GM03348 (cell line): ENCODE measurements at places on chromosomes 6 and 20.

DNA sequence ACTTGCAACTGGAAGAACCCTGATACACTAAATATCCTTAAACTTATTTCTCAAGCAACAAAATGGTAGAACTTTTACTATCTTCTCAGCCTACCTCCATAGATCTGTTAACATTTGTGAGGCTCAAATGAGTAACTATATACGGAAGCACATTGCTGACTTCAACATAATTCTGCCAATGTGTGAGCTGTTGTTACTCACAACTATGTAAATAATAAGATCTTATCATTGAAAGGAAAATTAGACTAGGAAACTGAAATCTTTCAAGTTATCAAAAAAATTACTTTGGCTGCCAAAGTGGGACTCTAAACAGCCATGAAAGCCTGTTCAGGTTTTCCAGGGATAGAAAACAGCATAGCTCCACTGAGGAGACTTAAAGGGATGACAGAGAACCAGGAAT, 40.2 kb upstream of the TASP1 start:
- no peak for DNase-seq

DNA sequence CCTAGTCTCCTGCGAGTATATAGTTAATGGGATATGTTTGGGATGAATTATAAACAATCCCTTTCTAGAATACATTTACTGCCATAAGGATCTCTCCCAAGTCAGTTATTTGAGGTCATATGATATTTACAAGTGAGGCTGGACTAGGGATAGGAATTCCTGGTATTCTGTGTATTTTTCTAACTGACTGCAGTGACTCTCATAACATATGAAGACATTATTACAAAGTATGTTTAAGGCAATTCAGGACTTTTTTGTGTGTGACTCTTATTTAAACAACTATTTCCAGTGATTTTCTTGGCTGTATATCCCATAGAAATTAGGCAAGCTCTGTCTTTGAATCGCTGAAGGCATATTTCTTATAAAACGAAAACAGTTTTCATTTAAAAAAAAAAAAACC, 18.4 kb upstream of the TNFAIP3 start:
- DNase-seq: peak; percentile 13

DNA sequence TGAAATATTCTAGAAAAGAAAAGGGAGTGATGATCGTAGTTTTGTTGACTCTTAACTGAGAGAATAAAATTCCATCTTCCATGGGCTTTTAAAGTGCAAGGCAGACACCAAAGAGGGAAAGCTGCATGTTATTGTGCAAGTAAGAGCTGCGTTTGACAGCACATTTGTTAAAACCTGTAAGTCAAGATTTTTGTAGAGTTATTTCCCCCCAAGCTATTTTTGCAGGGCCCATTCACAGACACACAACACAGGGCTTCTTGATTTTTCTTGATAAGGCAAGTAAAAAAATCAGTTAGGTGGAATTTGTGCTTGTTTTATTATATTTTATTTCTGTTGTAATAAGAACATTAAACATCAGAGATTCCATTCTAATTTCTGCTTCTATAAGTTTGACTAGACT, 13.8 kb downstream of the CFAP206 start:
- no peak for DNase-seq

GRCh38 chr6:109062767-109063352, 31.8 kb downstream of the SESN1 start:
- no peak for DNase-seq

DNA sequence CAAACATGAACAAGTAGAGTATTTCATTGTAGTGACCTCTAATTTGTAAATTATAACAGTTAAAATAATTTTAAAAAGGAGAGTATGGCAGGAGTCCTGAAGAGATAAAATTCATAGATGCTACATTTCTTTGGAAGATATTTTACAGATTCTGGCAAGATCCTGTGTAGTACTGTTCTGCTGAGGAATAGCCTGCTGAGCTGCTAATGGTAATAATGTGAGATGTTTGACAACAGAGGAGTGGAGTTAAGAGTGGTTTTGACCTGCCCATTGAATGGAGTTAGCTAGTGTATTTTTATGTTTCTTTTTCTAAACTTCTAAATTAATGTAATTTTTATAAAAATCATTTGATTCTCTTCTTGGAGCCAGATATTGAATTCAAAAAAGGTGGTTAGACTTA, 11.8 kb downstream of the CLVS2 start:
- no peak for DNase-seq

- DNase-seq: no peak
Measured at GRCh38 chr20:31811796-31812728, 7.1 kb upstream of the MYLK2 start.

GRCh38 chr20:17430125-17430950, 100.8 kb downstream of the BFSP1 start:
- no peak for DNase-seq

DNA sequence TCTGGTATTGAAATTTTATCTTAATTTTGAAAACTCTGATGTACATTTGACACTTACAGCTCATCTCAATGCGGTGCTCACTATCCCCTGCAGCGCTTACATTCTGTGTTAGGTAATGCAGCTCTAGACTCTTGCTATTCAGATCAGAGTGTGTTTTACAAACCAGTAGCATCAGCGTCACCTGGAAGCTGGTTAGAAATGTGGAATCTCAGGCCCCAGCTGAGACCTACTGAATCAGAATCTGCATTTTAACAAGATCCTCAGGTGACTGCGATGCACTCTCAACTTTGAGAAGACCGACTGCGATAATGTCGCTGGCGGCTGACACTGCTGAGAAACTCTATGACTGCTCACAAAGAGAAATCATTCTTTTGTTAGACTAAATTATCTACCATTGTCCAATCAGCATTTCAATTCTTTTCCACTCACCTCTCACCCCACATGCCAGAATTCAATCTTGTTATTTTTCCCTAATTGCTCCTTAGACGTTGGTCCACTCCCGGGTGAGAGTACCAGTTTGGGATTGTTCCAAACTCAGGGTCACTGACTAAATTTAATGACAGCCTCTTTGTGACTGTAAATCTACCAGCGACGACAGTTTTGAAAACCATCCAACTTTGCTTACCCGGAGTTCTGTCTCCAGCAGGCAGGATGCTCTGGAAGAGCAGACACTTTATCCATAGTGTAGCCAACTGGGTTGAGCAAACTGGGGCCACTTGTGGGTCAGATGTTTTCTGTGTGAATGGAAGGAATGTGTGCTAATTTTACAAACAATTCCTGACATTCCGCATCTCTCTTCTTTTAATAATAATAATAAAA, 140.1 kb upstream of the BTBD3 start:
- DNase-seq: peak; percentile 25

GRCh38 chr20:59604741-59605600, 631 bp downstream of the PHACTR3 start:
- DNase-seq: no peak

- DNase-seq: peak; percentile 54
Measured at GRCh38 chr20:3980260-3981131, 34.9 kb downstream of the RNF24 start.

DNA sequence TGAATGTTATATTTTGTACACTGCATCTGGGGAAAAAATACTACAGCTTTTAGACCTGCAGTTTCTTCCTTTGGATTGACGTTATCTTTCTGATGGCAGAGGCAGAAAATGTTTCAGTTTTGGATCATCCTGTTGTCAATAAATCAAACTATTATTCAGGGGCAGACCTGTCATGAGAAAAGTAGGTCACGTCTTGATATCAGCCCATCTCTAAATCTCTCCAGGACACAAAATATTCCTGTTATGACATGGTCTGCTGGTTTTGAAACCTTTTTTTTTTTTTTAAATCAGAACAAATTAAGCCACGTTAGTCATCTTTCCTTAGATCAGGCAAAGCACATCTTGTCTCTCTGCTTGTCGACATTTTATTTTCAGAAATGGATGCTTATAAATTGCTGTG, 24.0 kb downstream of the IL20RA start:
- DNase-seq: no peak

DNA sequence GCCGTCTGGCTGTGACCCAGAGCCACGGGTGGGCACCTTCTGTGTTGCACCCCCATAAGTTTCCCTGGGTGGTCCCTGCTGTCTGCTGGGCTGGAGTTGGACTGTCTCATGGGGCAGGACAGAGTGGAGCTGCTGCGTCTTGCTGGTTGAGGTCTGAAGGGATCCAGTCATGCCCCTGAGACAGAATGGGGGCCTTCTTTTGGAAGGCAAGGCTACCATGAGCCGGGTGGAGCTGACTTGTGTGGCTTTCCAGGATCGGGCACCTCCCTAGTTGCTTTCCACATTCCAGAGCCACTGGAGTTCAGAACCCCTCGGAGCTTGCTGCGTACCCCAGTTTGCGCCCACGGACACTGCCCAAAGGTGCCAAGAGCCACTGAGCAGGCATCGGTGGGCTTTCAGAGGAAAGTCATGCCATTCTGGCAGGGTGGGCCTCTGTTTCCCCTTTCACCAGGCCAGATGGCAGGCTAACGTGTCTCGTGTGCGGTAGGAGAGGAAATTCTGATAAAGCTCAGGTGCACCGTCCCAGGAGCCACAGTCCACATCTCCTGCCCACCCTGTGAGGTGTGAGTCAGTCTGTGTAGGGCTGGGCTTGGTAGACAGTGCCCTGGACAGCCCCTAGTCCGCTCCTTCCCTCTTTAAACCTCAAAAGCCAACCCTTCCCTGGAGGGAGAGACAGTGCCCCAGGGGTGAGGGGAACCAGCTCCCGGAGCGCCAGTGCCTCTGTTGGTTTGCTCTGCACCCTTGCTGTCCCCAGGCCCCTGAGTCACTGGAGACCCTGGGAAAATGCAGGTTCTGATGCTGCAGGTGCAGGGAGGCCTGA, 125.3 kb downstream of the SYCP2 start:
- DNase-seq: no peak

- DNase-seq: no peak
Measured at GRCh38 chr20:2798814-2799213, 1.6 kb downstream of the CPXM1 start.

GRCh38 chr20:57609842-57610167, 10.4 kb downstream of the ZBP1 start:
- DNase-seq: no peak

DNA sequence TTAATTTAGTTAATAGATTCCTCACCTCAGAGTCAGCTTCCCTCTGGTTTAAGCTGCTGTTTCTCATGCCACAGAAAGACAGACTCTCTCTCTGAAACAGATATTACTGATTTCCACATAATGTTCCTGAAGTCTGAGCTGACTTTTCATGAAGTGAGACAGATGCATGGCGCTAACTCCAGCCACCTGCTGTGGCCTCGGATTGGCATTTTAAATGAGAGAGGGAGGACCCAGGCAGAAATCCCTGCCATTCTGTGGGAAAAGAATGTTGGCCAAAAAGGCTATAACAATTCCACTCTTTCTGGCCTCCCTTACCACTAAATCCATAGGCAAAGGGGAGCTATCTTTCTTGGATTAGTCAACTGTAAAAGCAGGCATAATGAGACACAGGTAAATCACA, 354.1 kb upstream of the CDH4 start:
- DNase-seq: no peak

- no peak for DNase-seq
Measured at GRCh38 chr20:53298260-53298659, 295.4 kb downstream of the ZNF217 start.

DNA sequence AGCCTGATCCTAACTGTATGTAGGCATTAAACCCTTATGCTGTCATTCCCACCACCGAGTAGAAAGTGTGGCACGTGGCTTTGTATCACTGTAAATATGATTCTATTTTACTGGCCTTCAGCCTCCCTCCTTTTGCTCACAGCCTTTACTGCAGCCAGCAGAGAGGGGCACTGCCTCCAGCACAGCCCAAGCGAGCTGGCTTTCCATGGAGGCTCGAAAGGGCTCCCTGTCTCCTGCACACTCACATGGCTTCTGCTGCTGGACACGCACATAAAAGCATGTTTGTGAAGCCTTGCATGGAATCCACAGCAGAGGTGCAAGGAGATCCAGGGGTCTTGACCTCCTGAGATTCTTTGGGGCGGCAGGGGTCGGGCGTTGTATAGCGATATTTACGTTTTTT, 51.3 kb downstream of the RNASET2 start:
- no peak for DNase-seq

DNA sequence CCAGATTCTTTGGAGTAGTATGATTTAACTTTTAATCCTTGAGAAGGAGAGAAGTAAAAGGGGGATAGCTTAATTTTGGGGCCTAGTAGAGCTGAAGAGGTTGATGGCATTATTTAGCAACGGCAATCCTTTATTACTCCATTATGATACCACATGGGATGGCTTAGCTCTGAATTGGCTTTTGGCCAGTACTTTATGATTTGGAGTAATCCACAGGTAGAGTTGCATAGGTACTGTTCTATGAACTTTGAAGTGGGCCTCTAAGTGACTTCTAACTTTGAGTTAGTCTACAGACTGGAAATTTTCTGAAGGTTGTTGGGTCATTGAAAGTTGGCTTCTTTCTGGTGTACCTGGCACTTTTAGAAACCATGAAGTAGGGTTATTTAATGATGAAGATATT, 11.6 kb downstream of the YWHAB start:
- no peak for DNase-seq

DNA sequence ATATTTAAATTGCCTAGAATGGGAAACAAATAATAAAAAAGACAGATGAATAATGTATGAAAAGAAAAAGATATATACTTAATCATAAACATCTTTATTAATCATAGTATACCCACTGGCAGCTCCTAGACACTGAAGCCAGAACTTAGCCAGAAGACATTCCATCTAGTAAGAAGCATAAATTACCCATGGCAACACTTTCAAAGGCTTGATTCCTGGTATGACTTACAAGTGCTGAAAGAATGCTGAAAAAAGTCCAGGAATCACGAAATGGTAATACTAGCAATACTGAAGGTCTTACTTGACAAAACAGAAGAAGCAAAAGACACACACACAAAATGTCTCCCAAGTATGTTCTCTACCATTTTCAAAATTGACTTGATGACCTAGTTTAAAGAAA, 38.0 kb downstream of the RWDD2A start:
- peak; percentile 32 for DNase-seq

- peak; percentile 61 for DNase-seq
Measured at GRCh38 chr20:2006452-2007361, 12.8 kb upstream of the PDYN start.

DNA sequence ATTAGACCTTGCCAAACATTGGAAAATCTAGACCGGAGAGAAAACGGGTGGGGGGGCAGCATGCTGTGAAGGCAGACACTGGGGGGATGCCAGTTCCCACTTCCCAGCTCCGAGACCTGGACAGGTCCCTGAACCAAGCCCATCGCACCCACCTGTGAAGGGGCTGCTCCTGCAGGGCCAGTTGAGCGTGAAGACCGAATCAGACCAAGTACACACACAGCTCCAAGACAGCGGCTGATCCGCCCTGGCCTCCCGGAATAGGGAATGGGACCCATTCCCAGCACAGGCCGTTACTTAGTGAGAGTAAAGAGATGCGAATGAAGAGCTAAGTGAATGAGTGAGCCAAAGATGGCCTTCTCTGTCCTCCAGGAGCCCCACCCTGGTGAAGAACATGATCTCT, 41.5 kb upstream of the MDFI start:
- no peak for DNase-seq

DNA sequence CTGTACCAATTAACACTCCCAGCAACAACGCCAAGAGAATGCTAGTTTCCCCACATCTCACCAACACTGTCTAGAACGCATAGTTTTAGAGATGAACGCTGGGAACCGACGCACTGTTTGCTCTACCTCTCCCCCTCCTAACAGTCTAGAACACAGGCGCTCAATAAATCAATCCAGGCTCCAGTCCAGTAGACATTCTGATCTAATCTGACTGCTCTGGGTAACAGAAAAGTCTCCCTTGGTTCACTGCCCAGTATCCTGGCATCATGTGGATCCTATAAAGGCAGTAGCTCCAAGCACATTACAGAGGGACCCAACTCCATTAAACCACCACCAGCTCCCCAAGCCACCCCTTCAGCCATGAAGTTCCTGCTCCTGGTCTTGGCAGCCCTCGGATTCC, at the start of gene DEFB132:
Gene DEFB132, plus strand, starts transcription at position 306 of the 400 bp plus-strand sequence. Its CDS starts 55 bp downstream, at position 361.
- DNase-seq: no peak
